ENCODE measurements at places on chromosomes 6 and 20. TPM values are rescaled to one million over a fixed set of nuclear protein-coding genes. Genes with fewer than 3 reads are reported as not detected.

HUS1B gene
- 1.9 TPM for total RNA-seq

DNA sequence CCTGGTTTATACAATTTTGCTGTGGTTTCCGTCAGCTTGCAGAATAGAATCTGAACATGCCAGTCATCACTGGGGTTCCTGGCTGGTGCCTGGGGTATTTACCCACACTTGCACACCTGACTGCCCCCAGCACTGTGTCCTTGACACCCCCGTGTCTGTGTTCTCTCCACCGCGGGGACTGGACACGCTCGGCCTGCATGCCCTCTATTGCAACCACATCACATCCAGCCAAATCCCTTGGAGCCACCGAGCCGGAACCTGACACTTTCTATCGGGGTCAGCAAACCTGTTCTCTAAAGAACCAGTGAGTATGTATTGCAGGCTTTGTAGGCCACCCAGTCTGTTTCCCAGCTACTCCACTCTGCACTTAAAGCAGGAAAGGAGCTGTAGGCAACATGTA is 527.5 kb downstream of the PRKN start:
- no peak for DNase-seq

DNA sequence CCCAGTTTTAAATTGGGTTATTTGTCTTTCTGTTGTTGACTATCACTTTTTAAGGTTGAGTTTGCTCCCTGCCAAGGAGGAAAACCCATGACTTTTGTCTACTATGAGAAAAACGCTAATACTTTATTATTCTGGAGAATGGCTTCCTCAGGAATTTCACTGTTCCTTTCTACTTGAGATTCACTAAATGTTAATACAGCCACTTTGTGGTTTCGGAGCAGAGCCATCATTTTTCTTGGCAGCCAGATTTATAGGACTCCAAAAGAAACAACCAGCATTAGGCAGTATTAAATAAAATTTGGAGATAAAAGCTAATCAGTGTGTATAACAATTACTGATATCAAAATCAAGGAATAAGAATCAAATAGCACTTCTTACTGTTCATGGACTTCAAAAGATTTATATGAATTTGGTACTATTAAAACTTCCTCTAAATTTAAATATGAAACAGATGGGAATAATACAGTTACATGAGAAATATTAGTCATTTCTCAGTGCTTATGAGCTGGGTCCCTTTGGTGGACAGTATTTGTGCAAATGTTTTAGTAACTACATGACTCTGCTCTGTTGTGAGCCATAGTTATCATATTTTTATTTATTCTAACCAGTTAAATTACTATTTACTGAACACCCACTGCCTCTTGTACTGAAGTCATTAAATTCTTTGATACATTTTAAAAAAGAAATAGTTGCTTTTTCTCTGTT is 64.1 kb upstream of the FBXO30 start:
- no peak for DNase-seq

GRCh38 chr6:51490101-51490500 is 597.3 kb downstream of the PKHD1 start:
- DNase-seq, result no peak

CRYBG1 gene
- 0.31 TPM for total RNA-seq

GRCh38 chr20:37914672-37915433 is 11.9 kb downstream of the VSTM2L start:
- no peak for DNase-seq

DNA sequence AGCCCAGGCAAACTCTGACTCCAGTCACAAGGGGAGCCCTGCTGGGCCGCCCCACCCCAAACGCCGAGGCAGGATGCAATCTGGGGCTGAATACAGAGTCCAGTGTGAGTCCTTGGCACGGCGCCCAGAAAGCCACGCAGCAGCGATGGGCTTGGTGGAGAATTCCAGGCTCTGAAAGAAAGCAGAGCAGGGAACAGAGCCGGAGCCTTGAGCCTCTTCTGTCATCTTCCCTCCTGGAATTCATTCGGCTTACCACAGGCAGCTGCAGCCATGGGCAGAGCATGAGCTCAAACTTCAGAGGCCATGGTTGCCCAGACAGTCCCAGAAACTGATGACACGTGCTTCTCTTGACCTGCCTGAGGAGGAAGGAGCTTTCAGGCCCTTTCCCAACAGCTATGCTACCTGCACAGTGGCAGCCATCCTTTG is 441.1 kb upstream of the JARID2 start:
- peak; percentile 50 for DNase-seq

- DNase-seq, result no peak
Observed at GRCh38 chr20:33387177-33387576, 14.1 kb downstream of the CDK5RAP1 start.

OR2B6 gene
- total RNA-seq, result not detected

DNA sequence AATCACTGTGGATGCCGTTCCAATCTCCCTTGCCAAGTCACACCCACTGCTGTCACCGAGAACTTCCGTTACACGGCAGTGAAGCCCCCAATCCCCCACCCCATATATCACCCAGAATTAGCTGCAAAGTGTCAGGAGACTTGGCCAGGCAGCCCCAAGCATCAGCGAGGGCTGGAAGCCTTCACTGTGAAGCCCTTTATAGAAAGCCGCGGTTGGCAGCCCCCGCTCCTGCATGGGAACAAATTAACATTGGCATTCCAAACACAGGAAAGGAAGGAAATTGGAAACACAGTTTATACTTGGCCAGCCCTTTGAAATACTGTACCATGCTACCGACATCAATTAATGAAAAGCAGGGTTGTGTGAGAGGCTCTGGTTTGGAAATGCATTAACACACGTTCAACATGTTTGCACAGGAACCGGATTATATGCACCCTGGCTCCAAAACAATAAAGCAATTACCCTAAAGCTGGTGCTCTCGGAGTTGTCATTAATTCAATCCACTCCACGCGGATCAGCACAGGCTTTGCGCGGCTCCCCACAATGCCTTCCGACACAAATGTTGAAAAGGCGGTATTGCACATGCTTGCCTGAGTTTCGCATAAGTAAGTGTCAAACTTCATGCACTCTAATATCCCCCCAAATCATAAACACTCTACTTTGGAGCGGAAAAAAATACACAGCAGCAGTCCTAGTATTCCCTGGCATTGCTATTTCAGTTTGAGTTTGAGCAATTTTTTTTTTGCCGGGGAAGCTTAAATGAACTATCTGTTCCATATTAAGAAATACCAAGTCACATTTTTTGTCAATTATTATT is 7.1 kb downstream of the BMP7 start:
- no peak for DNase-seq

- no peak for DNase-seq
Observed at GRCh38 chr20:45860560-45861220, 3.3 kb downstream of the ZSWIM3 start.

GRCh38 chr20:53258741-53259140 is 286.6 kb downstream of the TSHZ2 start:
- no peak for DNase-seq

CCDC28A gene
- 10.3 TPM for total RNA-seq

GJA10 gene
- not detected for total RNA-seq

- no peak for DNase-seq
Observed at GRCh38 chr20:64200740-64201139, 36.5 kb downstream of the MYT1 start.

DNA sequence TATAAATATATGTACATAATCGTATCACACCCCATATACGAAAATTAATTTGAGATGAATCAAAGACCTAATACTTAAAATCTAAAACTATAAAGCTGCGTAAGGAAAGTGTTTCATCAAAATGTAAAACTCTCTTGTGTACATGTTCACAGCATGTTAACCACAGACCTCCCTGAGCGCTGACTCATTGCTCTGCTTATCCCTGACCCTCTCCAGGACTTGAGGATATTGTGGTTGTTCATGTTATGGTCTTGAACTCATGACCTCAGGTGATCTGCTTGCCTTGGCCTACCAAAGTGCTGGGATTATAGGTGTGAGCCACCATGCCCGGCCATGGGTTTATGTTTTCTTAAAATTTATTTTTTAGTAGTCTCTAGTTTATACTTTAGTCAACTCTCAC is 14.2 kb downstream of the FAM83B start:
- no peak for DNase-seq

GRCh38 chr6:93496548-93496947 is 77.2 kb upstream of the EPHA7 start:
- DNase-seq, result no peak

ETV7 gene
- total RNA-seq, result not detected

GRCh38 chr20:43375591-43375990 is 82.1 kb upstream of the SRSF6 start:
- DNase-seq, result no peak

GRCh38 chr6:143708889-143709288 is 31.1 kb downstream of the PHACTR2 start:
- DNase-seq, result no peak

KIAA0408 gene
- 116 TPM for total RNA-seq

FOXF2 gene
- total RNA-seq, result 1.2 TPM

DNA sequence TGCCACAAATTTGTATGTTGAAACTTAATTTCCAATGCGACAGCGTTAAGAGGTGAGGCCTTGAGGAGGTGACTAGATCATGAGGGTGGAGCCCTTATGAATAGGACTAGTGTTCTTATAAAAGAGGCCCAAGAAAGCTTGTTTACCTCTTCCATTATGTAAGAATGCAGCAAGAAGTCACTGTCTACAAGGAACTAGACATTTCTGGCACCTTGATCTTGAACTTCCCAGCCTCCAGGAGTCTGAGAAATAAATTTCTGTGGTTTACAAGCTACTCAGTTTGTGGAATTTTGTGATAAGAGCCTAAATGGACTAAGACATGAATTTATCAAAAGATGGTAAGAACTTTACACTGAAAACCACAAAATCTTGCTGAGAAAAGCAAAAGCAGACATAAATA is 173.6 kb upstream of the SGK1 start:
- DNase-seq, result no peak

DNA sequence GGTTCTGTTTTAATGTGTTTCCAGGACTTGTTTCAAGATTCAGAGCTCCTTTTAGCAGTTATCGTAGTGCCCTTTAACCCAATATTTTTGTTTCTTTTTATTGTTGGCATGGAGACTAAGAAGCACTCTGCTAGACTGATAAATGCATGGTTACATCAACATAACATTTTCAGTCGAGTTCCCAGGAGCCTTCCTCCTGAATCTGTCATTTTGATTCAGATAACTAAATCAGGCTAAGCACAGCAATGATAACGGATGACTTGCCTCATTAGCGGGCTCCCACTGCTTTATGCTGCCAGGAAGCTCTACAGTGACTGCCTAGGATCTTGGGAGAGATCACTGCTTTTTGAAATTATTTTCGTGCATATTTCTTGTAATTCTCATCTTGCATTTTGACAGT is 772.8 kb upstream of the GJE1 start:
- no peak for DNase-seq

All from occipital lobe (tissue), 3 donors.